ENCODE measurements at places on chromosomes 12 and 14.

DNA sequence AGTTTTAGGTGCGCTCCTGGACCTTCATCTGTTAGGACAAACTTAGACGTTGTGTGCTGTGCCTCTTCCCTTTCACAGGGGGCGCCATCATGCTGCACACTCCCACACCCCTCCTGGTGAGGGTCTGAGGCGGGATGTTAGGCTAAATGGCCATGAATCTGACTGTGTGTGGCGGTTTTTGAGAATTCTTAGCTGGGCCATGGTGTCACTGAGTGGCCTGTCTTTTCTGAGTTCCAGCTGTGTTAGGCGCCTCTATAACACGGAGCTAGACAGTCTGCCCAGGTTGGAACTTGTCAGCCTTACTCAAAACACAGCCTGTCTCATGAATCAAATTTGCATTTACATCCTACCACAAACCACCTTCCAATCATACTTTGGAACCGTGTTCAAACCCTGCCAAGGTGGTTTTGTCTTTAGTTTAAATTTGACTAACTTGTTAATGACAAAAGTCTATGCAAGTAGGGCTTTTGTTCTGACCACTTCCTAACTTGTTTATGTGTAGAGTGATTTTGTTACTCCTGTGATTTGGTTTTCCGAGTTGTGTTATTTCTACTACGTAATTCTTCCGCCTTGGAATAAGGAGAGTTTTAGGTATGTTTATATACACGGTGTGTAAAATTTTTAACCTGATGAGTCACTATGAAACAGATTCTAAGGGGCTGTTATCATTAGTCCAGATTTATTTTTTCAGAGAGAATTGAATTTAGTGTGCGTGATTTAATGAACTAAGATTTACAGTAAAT lies 19.6 kb downstream of the ACVR1B start:
- DNase-seq: no peak

- DNase-seq: no peak
These were observed 41.1 kb downstream of the RPS29 start for GRCh38 chr14:49545071-49545470.

GRCh38 chr12:123101526-123101925 lies 49.4 kb downstream of the PITPNM2 start:
- no peak for DNase-seq

- no peak for DNase-seq
These were observed 83.3 kb upstream of the PPM1H start for GRCh38 chr12:63018273-63018672.

- no peak for DNase-seq
These were observed 33.1 kb upstream of the GNPNAT1 start for GRCh38 chr14:52824462-52824861.

GRCh38 chr12:109910969-109911348 lies 10.9 kb downstream of the TCHP start:
- DNase-seq: no peak

GRCh38 chr12:632102-632696 lies 31.0 kb downstream of the NINJ2 start:
- DNase-seq: no peak

DNA sequence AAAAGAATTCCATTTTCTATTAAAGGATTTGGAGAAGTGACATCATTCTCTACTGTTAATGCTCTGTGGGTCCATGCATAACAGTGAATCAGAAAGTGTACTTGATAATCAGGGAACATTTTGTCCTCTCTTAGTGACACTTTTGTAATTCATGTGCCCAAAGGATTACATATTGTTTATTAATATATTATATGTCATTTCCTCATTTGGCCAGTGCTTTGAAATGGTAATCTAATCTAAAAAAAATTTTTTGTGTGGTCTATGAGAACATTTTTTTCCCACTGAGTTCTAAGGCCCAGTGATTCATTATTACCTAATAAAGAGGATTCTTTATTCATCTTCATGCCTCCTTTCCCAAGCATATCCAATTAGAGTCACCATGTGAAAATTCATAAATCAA lies 79.7 kb upstream of the MYF6 start:
- DNase-seq: no peak

DNA sequence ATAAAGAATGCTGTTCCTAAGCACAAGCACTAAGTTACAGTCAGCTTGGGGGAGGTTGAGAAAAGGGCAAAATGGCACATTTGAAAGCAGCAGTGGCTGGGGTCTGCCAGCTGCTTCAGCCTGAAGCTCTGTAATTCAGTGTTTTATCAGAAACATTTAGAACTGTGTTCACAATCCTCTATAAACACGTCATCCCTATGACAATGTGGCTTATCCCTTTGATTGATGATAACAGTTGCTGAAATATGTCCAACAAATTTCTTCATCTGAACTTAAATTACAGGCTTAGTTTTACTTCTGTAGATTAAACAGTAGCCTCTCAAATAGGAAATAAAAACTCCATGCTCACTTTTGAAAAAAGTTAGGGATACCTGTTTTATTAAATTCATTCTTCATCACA lies 108.8 kb downstream of the VEZT start:
- no peak for DNase-seq

GRCh38 chr14:75267141-75267721 lies 11.4 kb upstream of the FOS start:
- no peak for DNase-seq
